ENCODE measurements at places on chromosomes 5 and 9.

GRCh38 chr9:94915476-94916450 is 189.3 kb downstream of the AOPEP start:
- no peak for DNase-seq

GRCh38 chr9:85716031-85716877 is 25.5 kb downstream of the AGTPBP1 start:
- peak; percentile 66 for DNase-seq

DNA sequence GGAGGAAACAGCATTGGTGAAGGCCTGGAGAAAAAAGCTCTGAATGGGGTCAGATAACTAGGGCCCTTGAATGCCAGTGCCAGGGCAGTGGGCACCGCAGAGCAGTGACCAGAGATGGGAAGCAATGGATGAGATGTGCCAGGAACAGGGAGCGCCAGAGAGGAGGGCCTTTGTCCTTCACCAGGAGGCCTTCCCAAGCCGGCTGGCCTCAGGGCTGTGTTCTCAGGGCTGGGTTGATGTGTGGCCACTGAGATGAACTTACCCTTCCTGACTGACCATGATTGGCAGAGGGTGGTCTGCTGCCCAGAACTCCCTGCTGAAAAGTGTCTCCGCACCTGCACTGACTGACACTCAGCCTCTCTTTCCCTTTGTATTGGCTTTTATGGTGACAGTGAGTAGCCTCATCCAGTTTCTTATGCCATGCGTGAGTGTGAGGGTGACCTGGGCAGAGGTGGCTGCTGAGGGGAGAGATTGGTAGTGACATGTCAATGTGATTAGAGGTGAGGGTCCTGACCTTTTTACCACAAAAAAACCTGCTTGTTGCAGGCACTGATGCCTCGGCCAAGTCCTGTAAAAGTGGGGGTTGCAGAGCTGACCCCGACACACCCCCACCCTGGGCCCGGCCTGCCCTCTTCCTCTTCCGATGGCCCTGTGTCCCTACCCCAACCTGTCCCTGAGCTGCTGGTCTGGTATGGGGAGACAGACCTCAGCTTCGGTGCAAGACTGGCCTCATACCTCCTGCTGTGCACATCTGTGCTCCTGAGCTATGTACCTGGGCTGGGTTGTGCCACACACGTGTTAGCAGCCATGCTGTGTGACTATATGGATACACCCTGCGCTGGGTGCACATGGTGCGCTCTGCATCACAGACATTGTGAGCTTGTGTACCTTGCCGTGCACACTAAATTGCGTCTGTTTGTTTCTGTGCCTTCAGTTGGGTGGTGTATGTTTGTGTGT is 57.1 kb upstream of the PSD2 start:
- DNase-seq: no peak

DNA sequence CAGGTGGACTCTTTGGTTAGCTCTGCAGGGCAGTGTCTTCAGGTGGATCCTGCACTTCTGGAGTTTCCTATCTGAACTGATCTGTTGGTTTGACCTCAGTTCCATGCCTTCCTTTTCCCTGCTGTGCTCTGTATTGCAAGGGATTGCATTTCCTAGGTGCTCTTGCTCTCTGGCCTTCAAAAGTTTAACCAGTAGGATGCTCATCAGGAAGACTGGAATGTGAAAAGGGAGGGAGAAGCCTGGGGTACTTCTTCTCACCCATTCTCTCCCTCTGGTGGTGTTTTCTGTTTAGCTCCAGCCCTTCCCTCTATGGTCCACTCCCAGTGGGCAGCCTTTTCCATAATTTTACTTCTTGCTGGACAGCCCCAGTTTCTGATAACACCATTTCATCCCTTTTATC is 78.5 kb downstream of the ZNF618 start:
- DNase-seq: no peak

GRCh38 chr9:33414889-33415500 is 12.6 kb upstream of the AQP7 start:
- no peak for DNase-seq

DNA sequence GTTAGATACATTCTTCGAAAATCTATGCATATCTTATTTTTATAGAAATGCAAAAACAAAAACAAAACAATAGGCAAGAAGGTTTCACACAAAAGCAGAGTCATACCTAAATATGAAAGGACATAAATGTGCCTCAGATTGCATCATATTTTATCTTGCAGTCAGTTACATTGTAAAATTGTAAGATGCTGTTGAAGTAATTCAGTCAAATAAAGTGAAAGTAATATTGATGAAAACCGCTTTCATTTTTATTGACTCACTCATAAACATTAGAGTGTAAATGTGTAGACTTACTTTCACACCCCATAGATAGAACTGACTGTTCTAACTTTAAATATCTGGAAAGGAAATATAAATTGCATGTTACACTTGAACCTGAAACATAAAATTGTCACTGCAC is 931.5 kb upstream of the NUDT12 start:
- DNase-seq: no peak

- peak; percentile 33 for DNase-seq
Measured at GRCh38 chr5:14250748-14251701, 107.9 kb downstream of the TRIO start.

DNA sequence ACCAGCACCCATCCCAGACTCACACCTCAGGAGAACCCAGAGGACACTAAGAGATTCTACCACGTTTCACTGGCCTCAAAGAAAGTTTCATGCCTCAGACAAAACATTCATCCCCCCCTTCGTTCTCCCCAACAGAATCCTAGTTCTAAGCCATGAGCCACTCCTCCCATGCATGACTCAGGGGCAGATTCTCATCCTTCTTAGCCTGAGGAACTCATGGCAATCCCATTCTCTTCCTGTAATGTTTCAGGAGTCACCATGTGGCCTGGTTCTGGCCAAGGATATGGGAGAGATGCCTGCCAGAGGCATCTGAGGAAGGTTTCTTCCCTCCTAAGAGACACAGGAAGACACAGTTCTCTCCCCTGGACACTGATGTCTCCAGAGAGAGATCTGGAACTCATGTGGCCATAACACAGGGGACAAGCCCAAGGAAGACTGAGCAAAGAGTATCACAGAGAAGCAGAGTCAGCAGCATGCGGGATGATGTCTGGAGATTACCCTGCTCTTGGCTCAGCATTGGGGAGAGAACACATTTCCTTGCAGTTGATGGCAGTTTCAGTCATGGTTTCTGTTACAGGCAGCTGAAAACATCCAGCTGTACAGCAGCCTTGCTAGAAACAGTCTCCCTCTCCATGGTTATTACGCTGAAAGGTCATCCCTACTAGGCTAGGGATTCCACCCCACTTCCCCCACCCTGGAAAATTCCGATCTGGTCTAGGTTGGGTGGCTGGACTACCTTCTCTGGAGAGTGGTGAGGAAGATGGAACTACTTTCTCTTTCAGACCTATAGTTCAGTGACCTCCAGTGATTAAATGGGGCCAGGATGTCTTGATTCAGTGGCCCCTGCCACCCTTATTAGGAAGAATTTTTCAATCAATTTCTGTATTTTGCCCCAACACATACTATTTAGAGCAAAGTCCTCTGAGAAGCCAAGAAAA is 115.4 kb downstream of the ZNF608 start:
- no peak for DNase-seq

GRCh38 chr5:95858023-95858461 is 35.5 kb upstream of the GLRX start:
- no peak for DNase-seq

DNA sequence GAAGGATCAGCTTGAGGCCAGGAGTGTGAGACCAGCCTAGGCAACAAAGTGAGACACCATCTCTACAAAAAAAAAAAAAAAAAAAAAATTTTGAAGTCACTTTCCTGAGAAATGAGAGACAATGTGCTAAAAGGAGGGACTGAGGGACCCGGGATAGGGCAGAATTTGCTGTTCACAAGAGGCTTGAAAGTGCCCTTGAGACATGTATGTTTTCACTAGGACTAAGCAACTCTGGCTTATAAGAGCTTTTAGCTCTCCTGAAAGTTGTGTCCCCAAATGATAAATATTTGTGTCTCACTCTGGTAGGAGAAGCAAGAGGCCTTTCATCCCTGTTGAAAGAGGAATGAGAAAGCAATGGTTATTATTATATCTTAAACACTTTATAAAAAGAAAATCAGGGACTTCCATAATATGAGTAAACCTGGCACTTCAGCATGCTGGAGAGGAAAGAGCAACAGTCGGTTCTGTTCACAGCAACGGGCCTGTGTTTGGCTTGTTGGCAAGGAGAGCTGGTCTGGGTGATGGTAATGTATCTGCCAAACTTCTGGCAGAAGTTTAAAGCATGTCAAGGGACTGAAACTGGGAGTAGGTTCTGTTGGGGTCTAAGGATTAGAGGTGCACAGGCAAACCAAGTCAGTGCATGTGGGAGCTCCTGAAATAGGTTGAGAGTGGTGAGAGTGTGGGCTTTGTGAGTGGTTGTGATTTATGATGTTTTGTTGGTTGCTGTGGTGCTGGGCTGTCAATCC is 32.2 kb downstream of the ENTREP1 start:
- no peak for DNase-seq

- DNase-seq: no peak
Measured at GRCh38 chr9:85511746-85512145, 230.0 kb downstream of the AGTPBP1 start.

GRCh38 chr5:177429248-177430040 is 3.0 kb downstream of the GRK6 start:
- DNase-seq: peak; percentile 97

- no peak for DNase-seq
Measured at GRCh38 chr5:40376566-40376965, 303.1 kb upstream of the PTGER4 start.
